Smooth muscle cell of the pulmonary artery (primary cell): ENCODE measurements at places on chromosomes 3 and 15. TPM values are rescaled to one million over a fixed set of nuclear protein-coding genes. Genes with fewer than 3 reads are reported as not detected.

Gene CYP8B1
- not detected in 2 replicates for total RNA-seq

Gene ATP2B2
- total RNA-seq, result not detected in 2 replicates

Gene ALCAM
- total RNA-seq, result 160 and 311 TPM in 2 replicates

Gene FBXW12
- total RNA-seq, result not detected in 2 replicates
